ENCODE measurements at places on chromosomes 12 and 14. TPM values are rescaled to one million over a fixed set of nuclear protein-coding genes. Genes with fewer than 3 reads are reported as not detected.

Gene VTI1B
- total RNA-seq, result 118 TPM

Gene ERH
- 336 TPM for total RNA-seq

Gene ESR2
- total RNA-seq, result 0.20 TPM

GRCh38 chr14:38367922-38368321, 112.0 kb upstream of the CLEC14A start:
- no peak overlapping the region for H3K27ac ChIP-seq
- H3K27me3 ChIP-seq, result no peaks in the 10 kb centered on the region
- H3K36me3 ChIP-seq, result no peaks in the 10 kb centered on the region
- H3K4me3 ChIP-seq, result no peak overlapping the region
- no peak for DNase-seq
- H3K4me1 ChIP-seq, result no peaks in the 10 kb centered on the region

- no peak for DNase-seq
- no peaks in the 10 kb centered on the region for H3K36me3 ChIP-seq
- H3K27ac ChIP-seq, result no peak overlapping the region
- no peak overlapping the region for H3K4me3 ChIP-seq
- H3K4me1 ChIP-seq, result peaks cover 7% of the 10 kb centered on the region
- H3K27me3 ChIP-seq, result no peaks in the 10 kb centered on the region
These were observed 109.2 kb upstream of the SLCO1C1 start for GRCh38 chr12:20585913-20586312.

DNA sequence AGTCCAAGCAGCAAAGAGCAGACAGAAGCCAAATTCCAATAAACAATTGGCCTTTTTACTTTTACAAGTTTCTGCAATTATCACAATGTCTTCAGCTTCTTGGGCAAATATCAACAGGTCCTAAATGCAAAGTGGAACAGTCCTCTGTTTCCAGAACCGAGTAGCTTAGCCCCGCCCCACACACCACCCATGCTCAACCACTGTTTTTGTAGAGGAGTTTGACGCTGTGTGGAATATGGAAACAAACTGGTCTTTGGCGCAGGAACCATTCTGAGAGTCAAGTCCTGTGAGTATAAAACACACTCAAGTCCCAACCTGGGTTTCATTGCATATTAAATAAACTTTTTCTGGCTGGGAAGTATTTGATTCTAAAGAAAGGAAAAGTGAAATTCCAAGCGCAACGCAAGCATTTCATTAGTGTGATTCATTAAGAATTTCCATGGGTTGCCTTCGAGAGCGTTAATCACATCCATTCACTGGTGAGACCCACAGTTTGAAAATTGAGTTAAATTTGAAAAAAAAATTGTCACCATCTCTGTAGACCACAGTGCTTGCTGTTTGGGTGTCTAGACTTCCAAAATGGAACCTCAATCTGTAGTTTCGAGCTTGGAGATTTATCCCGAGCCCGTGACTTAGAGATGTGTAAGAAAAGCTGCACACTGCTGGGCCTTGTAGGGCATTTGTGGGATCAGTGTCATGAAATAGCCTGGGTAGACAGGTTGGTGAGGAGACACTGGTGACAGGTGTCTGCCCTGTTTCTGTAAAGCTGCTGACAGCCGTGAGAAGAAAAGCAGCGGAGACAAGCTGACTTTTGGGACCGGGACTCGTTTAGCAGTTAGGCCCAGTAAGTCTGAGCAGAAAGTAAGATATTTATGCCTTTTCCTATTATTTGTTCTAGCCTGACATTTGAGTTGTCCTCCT, 96.1 kb downstream of the DAD1 start:
- no peak overlapping the region for H3K27ac ChIP-seq
- H3K36me3 ChIP-seq, result no peaks in the 10 kb centered on the region
- H3K4me1 ChIP-seq, result peaks cover 4% of the 10 kb centered on the region
- DNase-seq, result no peak
- no peaks in the 10 kb centered on the region for H3K27me3 ChIP-seq

GRCh38 chr12:109098651-109099050, 1.3 kb downstream of the UNG start:
- no peak for DNase-seq

DNA sequence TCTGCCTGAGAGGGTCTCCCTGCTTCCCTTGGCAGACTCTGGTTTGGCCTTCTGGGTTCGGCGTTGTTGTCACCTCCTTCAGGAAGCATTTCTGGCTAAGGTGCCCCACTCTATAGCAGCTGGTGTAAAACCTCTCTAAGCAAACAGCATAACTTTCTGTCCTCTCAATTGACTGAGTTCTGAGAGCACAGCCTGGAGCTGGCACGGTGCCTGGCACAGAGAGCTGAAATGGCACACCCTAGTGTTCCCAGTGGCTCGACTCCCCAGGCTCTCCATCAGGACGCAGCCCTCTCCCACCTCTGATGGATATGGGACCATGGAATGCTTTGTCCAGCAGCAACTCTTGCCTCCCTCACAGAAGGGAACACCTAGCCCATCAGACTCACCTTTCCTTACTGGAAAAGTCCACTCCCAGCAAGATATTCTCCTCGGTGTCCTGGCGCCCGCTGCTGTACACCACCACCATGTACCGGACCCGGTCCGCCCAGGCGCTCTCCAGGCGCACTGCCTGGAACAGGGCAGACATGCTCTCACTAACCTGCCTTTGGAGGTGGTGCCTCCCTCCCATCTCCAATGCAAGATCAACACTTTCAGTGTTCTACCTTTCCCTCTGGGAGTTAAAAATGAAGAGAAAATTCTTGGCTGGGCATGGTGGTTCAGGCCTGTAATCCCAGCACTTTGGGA, 40.6 kb downstream of the SSH1 start:
- H3K27me3 ChIP-seq, result no peaks in the 10 kb centered on the region
- H3K27ac ChIP-seq, result no peak overlapping the region
- no peak for DNase-seq
- H3K4me1 ChIP-seq, result no peaks in the 10 kb centered on the region
- H3K36me3 ChIP-seq, result peaks cover 65% of the 10 kb centered on the region

DNA sequence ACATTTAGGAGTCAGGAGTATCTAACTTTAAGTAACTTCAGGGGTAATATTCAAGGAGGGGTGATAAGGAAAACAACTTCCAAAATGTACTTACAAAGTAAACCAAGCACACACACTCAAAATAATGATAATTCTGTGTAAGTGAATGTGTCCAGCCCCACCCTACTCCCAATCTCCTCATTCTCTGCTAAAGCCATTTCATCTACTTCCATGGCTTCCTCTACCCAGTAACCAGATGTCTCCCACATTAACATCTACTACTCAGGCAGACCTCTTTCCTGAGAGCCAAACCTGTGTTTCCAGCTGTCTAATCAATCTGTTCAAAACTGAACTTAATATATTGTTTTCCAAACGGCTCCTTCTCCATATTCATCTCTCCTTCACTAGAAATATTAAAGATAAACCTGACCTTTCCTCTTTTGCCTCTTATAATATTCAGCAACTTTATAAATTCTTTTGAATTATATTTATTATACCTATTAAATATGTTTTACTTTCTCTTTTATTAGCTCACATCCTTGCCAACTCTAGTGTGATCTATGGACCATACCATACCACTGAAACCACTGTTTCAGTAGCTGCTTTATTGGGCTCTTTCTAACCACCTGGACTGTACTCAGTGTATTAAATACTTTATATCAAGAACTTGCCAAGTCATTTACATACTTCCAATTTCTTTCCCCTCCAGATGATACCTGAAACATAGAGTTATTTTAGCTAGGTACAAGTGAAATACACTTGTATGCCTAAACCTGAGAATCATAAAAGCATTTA, 170.7 kb downstream of the PPFIA2 start:
- no peak overlapping the region for H3K4me3 ChIP-seq
- H3K27ac ChIP-seq, result no peak overlapping the region
- no peak for DNase-seq
- no peaks in the 10 kb centered on the region for H3K4me1 ChIP-seq
- no peaks in the 10 kb centered on the region for H3K36me3 ChIP-seq

DNA sequence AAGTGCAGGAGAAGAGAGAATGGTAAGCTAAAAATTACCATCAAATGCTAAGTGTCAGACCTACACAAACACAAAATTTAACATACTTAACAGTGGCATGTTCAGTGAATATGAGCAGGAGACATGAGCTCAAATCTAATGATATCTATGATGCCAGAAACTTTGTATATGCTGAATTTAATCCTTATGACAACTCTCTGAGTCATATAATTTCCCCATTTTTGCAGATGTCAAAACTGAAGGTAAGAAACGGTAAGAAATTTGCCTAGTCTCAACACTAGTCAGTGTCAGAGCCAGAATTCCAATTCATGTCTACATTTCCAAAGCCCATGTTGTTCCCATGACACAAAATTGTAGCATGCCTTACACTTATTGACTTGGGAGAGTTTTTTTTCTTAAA, 375.8 kb downstream of the APAF1 start:
- H3K27ac ChIP-seq, result no peak overlapping the region
- no peak overlapping the region for H3K4me3 ChIP-seq
- H3K36me3 ChIP-seq, result no peaks in the 10 kb centered on the region
- no peaks in the 10 kb centered on the region for H3K27me3 ChIP-seq

Data from endodermal cell (in vitro differentiated cells).